Activated naive CD4-positive, alpha-beta T cell (primary cell): ENCODE measurements at places on chromosomes 5 and 9.

DNA sequence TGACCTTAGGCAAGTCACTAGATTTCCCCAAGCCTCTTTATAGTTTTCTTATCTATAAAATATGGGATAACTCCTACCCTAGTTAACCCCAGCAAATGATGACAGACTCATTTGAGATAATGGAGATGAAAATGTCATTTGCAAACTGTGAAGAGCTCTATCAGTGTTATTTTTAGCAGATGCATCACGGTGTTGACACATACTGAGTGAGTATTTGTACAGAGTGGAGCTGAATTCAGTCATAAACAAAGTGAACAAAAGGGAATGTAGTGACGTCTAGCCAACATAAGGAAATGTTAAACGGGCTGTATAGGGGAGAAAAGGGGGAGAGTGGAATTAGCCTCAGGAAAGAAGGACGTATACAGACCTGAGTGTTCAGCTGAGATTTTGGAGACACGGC lies 75.9 kb downstream of the NMUR2 start:
- DNase-seq = no peak

GRCh38 chr5:57538341-57538955 lies 55.8 kb upstream of the ACTBL2 start:
- no peak for DNase-seq

DNA sequence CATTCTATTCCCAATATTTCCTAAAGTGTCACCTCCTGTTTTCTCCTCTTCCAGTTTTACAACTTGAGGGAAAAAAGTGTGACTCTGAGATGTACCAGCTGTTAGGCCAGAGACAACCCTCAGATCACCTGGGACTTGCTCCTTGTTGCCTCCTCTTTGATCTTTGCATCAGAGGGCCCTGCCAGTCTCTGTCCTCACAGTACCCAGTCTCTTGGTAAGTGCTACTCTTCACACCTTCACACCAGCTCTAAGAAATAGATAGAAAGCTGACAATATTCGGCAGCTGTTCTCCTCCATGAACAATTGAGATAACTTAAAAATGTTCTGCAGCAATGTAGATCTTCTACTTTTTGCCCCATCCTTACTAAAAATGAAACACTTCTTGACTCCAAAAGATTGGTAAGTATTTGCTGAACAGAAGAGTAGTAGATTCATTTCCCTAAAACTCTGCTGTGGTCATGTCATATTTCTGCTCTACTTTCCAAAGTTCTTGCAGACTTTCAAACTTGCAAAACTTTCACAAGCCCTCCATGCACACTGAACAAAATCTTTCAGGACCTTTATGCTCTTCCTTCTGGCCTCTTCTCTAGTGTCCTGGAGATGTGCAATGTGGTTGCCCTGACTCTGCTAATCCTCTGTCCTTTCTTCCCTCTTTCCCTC lies 188.6 kb downstream of the SNX18 start:
- no peak for DNase-seq

GRCh38 chr9:133126697-133127339 lies 5.8 kb upstream of the RALGDS start:
- DNase-seq = no peak

DNA sequence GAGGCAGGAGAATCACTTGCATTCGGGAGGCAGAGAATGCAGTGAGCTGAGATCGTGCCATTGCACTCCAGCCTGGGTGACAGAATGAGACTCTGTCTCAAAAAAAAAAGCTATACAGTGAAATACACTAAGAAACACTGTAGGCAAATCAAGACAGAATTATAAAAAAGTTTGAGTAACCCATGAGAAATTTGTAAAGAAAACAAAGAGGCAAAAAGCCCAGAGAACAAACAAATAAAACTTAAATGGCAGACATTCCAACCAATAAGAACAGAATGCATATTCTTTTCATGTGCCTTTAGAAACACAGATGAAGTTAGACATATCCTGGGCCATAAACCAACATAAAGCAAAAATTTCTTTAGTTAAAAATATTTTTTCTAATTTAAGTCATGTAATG lies 30.6 kb downstream of the ZNF169 start:
- DNase-seq = no peak

- DNase-seq = no peak
Measured at GRCh38 chr5:160523502-160524163, 102.0 kb downstream of the PTTG1 start.

GRCh38 chr5:42760426-42760825 lies 3.8 kb downstream of the CCDC152 start:
- DNase-seq = no peak

GRCh38 chr9:35675732-35676392 lies 2.1 kb downstream of the CA9 start:
- DNase-seq = no peak

GRCh38 chr9:4618700-4619099 lies 43.4 kb upstream of the PLPP6 start:
- no peak for DNase-seq

GRCh38 chr9:2640570-2640969 lies 19.0 kb downstream of the VLDLR start:
- DNase-seq = no peak

DNA sequence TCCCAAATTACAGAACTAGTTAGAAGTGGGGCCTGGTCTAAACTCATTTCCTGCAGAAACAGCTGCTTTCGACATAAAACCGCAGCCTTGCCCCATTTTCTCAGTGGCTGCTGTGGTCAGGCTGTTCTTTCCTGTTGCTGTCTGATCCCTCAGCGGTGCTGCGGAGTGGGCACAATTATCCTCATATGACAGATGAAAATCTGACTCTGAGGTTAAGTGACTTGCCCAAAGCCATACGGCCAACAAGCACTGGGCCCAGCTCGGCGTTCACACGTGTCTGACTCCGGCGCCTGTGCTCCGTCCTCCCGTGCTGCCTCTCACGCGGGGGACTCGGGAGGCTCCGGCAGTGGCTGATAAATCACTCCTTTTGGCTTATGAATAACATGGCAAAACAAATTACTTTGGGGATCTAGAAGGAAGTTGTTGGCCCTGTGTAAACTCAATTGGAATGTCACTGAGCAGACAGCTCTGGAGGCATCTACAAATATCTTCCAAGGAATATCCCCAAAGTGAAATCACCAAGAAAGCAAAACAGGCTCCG lies 142.6 kb upstream of the LMX1B start:
- no peak for DNase-seq

- no peak for DNase-seq
Measured at GRCh38 chr5:31225118-31225517, 31.6 kb downstream of the CDH6 start.

DNA sequence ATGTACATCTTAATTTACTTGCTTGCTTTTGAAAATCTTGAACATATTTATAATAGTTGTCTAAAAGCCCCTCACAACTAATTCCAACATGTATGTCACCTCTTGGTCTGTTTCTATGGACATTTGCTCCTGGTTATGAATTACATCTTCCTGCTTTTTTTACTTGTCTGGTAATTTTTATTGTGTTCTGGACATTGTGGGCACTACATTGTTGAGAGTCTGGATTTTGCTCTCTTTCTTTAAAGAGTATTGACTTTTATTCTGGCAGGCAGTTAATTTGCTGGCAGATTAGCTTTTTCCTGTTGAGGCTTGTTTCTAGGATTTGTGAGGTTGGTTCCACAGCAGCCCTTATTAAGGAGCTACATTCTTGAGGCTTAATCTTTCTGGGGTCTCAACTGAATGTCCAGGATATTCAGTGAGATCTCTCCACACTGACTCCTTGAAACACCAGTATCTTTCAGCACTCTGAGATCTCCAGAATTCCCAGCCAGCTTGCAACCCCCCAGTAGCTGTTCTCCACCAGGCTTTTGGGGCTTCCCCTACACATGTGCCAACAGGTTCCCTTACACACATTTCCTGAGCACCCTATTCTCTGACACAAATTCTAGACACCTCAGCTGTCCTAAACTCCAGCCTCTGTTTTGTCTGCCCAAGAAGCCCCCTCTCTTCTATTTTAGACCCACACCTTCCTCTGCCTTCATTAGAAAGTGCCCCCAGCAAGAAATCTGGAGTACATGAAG lies 27.4 kb downstream of the KIAA1191 start:
- no peak for DNase-seq

DNA sequence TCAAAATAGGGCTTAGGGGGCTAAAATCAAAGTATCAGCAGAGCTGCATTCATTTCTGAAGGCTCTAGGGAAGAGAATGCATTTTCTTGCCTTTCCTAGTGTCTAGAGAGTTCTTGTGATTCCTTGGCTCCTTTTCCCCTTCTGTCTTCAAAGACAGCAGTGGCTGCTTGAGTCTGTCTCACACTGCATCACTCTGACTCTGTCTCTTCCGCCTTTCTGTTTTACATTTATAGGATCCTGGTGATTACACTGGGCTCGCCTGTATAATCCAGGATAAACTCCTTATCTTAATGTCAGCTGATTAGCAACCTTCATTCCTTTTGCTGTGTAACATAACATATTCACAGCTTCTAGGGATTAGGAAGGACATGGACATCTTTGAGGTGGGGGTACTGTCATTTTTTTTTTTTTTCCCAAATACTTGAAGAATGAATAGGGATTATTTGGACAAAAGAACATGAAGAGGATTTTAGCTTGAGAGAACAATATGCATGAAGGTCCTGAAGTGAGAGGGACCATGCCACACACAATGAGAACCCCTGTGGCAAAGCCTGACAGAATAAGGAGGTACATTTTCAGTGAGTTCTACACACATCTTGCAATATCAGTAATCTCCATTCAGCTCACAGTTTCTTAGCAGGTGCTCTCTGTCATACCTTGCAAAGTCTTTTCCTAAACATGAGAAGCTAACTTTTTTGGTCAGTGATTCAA lies 267.6 kb downstream of the FAM170A start:
- DNase-seq = no peak

GRCh38 chr5:177508221-177508611 lies 1.4 kb downstream of the DOK3 start:
- DNase-seq = no peak

DNA sequence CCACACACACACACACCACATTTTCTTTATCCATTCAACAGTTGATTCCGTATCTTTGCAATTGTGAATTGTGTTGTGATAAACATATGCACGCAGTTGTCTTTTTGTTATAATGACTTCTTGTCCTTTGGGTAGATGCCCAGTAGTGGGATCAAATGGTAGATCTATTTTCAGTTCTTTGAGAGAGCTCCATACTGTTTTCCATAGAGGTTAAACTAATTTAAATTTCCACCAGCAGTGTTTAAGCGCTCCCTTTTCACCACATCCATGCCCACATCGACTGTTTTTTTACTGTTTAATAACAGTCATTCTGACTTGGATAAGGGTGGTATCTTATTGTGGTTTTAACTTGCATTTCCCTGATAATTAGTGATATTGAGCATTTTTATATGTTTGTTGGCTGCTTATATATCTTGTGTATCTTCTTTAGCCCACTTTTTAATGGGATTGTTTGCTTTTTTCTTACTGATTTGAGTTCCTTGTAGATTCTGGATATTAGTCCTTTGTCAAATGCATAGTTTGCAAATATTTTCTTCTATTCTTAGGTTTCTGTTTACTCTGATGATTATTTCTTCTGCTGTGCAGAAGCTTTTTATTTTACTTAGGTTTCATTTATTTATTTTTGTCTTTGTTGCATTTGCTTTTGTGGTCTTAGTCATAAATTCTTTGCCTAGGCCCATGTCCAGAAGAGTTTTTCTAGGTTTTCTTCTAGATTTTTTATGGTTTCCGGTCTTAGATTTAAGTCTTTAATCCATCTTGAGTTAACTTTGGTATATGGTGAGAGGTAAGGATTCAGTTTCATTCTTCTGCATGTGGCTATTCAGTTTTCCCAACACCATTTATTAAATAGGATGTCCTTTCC lies 82.4 kb downstream of the SH3RF2 start:
- no peak for DNase-seq

GRCh38 chr5:56168066-56168478 lies 65.1 kb downstream of the ANKRD55 start:
- DNase-seq = no peak

GRCh38 chr9:107020040-107020530 lies 157.1 kb downstream of the ZNF462 start:
- DNase-seq = no peak

- DNase-seq = no peak
Measured at GRCh38 chr9:97632248-97632984, 752 bp downstream of the TSTD2 start.

- DNase-seq = no peak
Measured at GRCh38 chr5:107067395-107067794, 603.3 kb downstream of the EFNA5 start.

GRCh38 chr9:77883846-77884771 lies 147.5 kb downstream of the GNAQ start:
- DNase-seq = no peak
